Astrocyte (in vitro differentiated cells and primary cell): ENCODE measurements at places on chromosomes 4 and X. TPM values are rescaled to one million over a fixed set of nuclear protein-coding genes. Genes with fewer than 3 reads are reported as not detected.

- H3K27ac ChIP-seq: no peak overlapping the region
- no peaks in the 10 kb centered on the region for H3K36me3 ChIP-seq
- DNase-seq: no peak
- no peak overlapping the region for H3K4me3 ChIP-seq
- H3K4me1 ChIP-seq: no peaks in the 10 kb centered on the region
These were observed 253.5 kb upstream of the GATB start for GRCh38 chr4:152014280-152014679.

DNA sequence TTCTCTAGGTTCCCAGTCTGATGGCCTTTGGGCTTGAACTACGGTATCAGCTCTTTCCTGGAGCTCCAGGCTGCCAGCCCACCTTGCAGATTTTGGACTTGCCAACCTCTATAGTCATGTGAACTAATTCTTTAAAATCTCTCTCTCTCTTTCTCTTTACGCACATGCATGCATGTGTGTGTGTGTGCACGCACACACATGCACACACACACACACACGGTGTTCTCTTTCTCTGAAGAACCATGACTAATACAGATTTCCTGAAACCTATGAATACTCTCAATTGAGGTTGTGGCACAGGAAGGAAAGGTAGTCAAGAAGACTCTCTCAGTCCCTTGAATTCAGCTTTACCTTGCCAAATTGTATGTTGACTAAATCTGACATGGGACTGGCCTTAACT, 6.2 kb upstream of the ZCCHC13 start:
- DNase-seq: no peak
- no peak overlapping the region for H3K4me3 ChIP-seq
- H3K4me1 ChIP-seq: no peaks in the 10 kb centered on the region
- no peaks in the 10 kb centered on the region for H3K27me3 ChIP-seq
- H3K27ac ChIP-seq: no peak overlapping the region
- H3K36me3 ChIP-seq: no peaks in the 10 kb centered on the region

DNA sequence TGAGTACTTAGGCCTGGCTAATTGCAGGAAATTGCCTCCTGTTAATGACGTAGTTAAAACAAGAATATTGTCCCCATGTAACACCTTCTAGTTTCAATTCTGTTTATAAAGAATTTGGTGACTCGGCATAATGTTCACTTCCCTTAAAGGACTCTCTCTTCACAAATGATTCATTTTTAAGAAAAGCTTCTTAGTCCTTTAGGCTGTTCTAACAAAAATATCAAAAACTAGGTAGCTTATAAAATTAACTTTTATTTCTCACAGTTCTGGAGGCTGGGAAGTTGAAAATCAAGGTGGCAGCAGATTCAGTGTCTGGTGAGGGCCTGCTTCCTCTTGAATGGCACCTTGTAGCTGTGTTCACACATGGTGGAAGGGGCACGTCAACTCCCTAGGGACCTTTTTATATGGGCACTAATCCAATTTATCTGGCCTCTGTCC, 23.8 kb downstream of the COL25A1 start:
- H3K27ac ChIP-seq: no peak overlapping the region
- H3K36me3 ChIP-seq: no peaks in the 10 kb centered on the region
- DNase-seq: no peak
- no peak overlapping the region for H3K4me3 ChIP-seq
- no peaks in the 10 kb centered on the region for H3K4me1 ChIP-seq
- no peaks in the 10 kb centered on the region for H3K27me3 ChIP-seq

DNA sequence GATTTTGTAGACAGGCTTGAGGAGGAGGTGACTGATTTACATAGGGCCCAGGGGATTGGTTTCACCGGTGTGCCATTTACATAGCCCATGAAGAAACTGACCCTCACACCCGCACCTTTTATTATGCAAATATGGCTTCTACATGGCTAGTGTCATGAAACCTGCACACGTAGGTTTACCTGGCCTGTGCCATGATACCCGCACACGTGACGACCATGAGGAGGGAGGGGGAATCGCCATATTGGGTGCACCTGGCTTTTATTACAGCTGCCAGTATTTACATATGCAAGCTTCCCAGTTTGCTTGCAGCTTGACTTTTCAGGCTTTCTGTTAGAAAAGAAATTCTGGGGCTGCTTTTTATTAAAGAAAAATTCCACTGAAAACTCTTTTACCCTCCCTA, 359.7 kb downstream of the ADAM29 start:
- no peaks in the 10 kb centered on the region for H3K27me3 ChIP-seq
- peaks cover 8% of the 10 kb centered on the region for H3K4me1 ChIP-seq
- DNase-seq: no peak
- H3K27ac ChIP-seq: no peak overlapping the region
- H3K4me3 ChIP-seq: no peak overlapping the region

- H3K4me1 ChIP-seq: peaks cover 4% of the 10 kb centered on the region
- H3K27me3 ChIP-seq: no peaks in the 10 kb centered on the region
- no peak overlapping the region for H3K4me3 ChIP-seq
- H3K27ac ChIP-seq: no peak overlapping the region
- DNase-seq: no peak
These were observed 6.4 kb downstream of the USP11 start for GRCh38 chrX:47239199-47239598.

GRCh38 chr4:2898001-2898400, 54.4 kb downstream of the ADD1 start:
- peaks cover 56% of the 10 kb centered on the region for H3K36me3 ChIP-seq
- no peaks in the 10 kb centered on the region for H3K27me3 ChIP-seq
- DNase-seq: no peak
- peaks cover 7% of the 10 kb centered on the region for H3K4me1 ChIP-seq
- H3K27ac ChIP-seq: no peak overlapping the region

DNA sequence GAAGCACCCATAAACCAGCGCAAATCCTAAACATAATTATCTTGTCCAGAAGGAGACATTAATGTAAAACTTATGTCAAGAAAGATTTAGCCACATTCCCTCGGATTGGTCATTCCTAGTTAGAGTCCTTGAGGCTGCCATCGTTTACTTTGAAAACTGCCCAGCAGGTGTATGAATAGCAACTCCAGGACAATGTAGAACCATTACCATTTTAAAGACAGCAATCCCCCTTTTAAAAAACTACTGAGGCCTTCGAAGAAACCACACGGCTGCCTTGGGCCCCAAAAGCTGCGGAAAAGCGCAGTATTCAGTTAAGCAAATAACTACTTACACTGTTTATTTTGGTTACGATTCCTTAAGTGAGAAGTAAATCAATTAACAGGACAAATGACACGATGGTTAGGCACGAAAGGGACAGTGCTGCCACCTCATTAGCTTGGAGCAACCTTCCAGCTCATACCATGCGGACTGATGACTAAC, 822 bp upstream of the SGMS2 start:
- DNase-seq: no peak
- H3K27me3 ChIP-seq: no peaks in the 10 kb centered on the region
- peak overlapping the region; percentile 82 for H3K27ac ChIP-seq
- peaks cover 13% of the 10 kb centered on the region for H3K4me1 ChIP-seq

DNA sequence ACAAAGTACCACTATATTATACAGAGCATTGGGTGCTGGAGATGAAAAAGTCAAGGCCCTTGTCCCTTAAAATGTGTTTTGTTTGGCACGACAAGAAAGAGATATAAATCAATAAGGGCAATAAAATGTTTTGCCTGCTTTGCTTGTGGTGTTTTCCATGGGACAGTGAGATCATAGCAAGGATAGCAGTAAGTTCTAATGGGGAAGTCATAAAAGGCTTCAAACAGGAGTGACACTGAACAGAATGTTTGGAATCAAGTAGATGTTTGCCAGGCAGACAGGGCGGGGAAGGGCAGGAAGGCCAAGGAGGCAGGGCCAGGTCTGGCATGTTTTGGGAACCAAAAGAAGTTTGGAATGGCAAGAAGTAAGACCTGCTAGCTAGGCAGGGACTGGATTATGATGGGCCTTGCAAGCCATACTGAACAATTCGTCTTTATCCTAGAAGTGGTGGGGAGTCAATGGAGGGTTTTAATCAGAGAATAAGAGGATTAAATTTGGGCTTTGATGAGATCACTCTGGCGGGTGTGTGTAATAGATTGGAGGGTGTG, 16.4 kb downstream of the FGF2 start:
- H3K4me1 ChIP-seq: no peaks in the 10 kb centered on the region
- peaks cover 7% of the 10 kb centered on the region for H3K36me3 ChIP-seq
- no peak overlapping the region for H3K4me3 ChIP-seq
- no peak overlapping the region for H3K27ac ChIP-seq
- no peak for DNase-seq

DNA sequence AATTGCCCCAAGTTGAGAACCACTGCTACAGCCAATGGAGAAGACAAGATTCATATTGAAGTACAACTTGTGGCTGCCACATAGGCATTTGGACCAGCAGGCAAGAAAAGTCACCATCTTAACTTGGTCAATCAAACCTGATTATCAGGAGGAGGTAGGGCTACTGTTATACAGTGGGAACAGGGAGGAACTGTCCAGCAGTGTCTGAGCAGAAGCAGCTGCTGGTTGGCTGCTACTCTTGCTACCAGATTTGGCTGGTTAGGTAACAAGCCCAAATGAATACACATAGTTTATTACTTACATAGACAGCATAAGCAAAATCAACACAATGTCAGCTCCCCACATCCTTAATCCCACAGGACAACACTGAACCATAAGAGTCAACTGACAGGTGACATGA, 39.4 kb downstream of the ATP1B4 start:
- no peaks in the 10 kb centered on the region for H3K4me1 ChIP-seq
- no peak overlapping the region for H3K27ac ChIP-seq
- no peaks in the 10 kb centered on the region for H3K36me3 ChIP-seq
- no peaks in the 10 kb centered on the region for H3K27me3 ChIP-seq
- no peak overlapping the region for H3K4me3 ChIP-seq
- no peak for DNase-seq

- H3K27me3 ChIP-seq: no peaks in the 10 kb centered on the region
- H3K4me3 ChIP-seq: no peak overlapping the region
- H3K4me1 ChIP-seq: peaks cover 39% of the 10 kb centered on the region
- peak; percentile 51 for DNase-seq
- H3K27ac ChIP-seq: peak overlapping the region; percentile 31
- peaks cover 3% of the 10 kb centered on the region for H3K36me3 ChIP-seq
These were observed 11.3 kb downstream of the APBB2 start for GRCh38 chr4:41202820-41203568.

- H3K4me3 ChIP-seq: no peak overlapping the region
- H3K27me3 ChIP-seq: no peaks in the 10 kb centered on the region
- H3K36me3 ChIP-seq: no peaks in the 10 kb centered on the region
These were observed 205.9 kb downstream of the AASDH start for GRCh38 chr4:56181140-56181953.

- H3K4me1 ChIP-seq: peaks cover 7% of the 10 kb centered on the region
- peaks cover 3% of the 10 kb centered on the region for H3K36me3 ChIP-seq
- no peak for DNase-seq
- H3K4me3 ChIP-seq: no peak overlapping the region
These were observed 11.6 kb upstream of the ING2 start for GRCh38 chr4:183493246-183493645.

DNA sequence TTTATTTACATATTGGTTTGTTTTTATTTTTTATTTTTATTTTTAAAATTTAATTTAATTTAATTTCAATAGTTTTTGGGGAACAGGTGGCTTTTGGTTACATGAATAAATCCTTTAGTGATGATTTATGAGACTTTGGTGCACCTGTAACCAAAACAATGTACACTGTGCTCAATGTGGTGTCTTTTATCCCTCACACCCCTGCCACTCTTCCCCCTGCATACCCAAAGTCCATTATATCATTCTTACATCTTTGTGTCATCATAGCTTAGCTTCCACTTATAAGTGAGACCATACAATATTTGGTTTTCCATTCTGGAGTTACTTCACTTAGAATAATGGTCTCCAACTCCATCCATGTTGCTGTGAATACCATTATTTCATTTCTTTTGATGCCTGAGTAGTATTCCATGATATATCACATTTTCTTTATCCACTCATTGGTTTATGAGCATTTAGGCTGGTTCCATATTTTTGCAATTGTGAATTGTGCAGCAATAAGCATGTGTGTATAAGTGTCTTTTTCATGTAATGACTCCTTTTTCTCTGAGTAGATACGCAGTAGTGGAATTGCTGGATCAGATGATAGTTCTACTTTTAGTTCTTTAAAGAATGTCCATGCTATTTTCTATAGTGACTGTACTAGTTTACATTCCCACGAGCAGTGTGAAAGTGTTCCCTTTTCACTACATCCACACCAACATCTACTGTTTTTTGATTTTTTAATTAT, 157.1 kb downstream of the CPXCR1 start:
- no peak for DNase-seq
- H3K4me3 ChIP-seq: no peak overlapping the region
- H3K27me3 ChIP-seq: no peaks in the 10 kb centered on the region
- no peaks in the 10 kb centered on the region for H3K4me1 ChIP-seq
- H3K36me3 ChIP-seq: no peaks in the 10 kb centered on the region

DNA sequence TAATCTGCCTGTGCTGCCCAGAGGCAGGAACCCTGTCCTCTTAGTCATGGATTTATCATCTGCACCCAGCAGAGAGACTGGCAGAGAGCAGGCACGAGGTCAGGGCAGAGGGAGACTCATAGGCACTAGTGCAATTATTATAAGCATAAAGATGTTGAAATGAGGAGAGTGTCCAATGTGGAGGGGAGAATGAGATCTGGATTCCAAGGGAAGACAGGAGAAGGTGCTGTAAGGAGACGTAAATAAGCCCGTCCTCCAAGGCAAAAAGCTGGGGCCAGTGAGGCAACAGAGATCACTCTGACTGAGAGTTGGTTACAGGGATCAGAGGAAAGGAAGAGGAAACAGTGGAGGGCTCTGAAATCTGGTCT, 406.2 kb downstream of the MAPK10 start:
- no peaks in the 10 kb centered on the region for H3K27me3 ChIP-seq
- H3K27ac ChIP-seq: no peak overlapping the region
- H3K36me3 ChIP-seq: no peaks in the 10 kb centered on the region
- DNase-seq: no peak
- H3K4me3 ChIP-seq: no peak overlapping the region

- no peaks in the 10 kb centered on the region for H3K27me3 ChIP-seq
- DNase-seq: no peak
- no peak overlapping the region for H3K4me3 ChIP-seq
These were observed 170.2 kb upstream of the NUDT6 start for GRCh38 chr4:123092586-123092985.

- H3K36me3 ChIP-seq: peaks cover 7% of the 10 kb centered on the region
- H3K4me1 ChIP-seq: peaks cover 15% of the 10 kb centered on the region
- no peaks in the 10 kb centered on the region for H3K27me3 ChIP-seq
- no peak overlapping the region for H3K4me3 ChIP-seq
- no peak overlapping the region for H3K27ac ChIP-seq
These were observed 28.4 kb downstream of the DDX60L start for GRCh38 chr4:168451744-168452390.

HELQ gene
- total RNA-seq: 8.2 and 9.4 TPM in 2 replicates

CYLC1 gene
- total RNA-seq: not detected in 2 replicates

STATH gene
- not detected in 2 replicates for total RNA-seq

TMEM154 gene
- total RNA-seq: 11.5 and 13.2 TPM in 2 replicates

CAPN6 gene
- total RNA-seq: 3.9 and 9.4 TPM in 2 replicates

S100P gene
- total RNA-seq: not detected in 2 replicates

DCAF12L2 gene
- 0.38 and 0.59 TPM in 2 replicates for total RNA-seq

LNX1 gene
- total RNA-seq: 2.5 and 4.4 TPM in 2 replicates

ASB5 gene
- 0.43 and 0.65 TPM in 2 replicates for total RNA-seq

IBSP gene
- not detected in 2 replicates for total RNA-seq

ATP8A1 gene
- 2.9 TPM in 2 replicates for total RNA-seq

HMGN5 gene
- total RNA-seq: 3.9 and 5.0 TPM in 2 replicates
